ENCODE measurements at places on chromosomes 16 and 17.

- no peak for DNase-seq
Observed at GRCh38 chr16:12588510-12588909, 215.2 kb downstream of the CPPED1 start.

DNA sequence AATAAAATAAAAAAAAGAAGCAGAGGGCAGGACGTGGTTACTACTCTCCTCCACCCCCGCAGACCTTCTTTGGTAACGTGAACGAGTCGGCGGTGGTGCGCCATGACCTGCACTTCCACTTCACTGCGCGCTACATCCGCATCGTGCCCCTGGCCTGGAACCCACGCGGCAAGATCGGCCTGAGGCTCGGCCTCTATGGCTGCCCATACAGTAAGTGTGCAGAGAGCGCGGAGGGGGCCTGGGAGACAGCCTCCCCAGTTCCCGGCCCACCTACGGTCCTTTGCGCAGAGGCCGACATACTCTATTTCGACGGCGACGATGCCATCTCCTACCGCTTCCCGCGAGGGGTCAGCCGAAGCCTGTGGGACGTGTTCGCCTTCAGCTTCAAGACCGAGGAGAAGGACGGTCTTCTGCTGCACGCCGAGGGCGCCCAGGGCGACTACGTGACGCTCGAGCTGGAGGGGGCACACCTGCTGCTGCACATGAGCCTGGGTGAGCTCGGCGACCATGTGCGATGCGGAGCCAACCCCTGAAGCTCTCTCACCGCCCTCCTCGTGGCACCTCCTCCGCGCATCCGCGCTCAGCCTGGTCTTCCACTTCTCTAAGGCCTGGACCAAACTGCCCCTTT lies 2.7 kb downstream of the CNTNAP1 start:
- no peak for DNase-seq

GRCh38 chr16:3509470-3509928 lies 8.7 kb downstream of the CLUAP1 start:
- DNase-seq = no peak

- no peak for DNase-seq
Observed at GRCh38 chr17:73976676-73977521, 226.6 kb upstream of the RPL38 start.

DNA sequence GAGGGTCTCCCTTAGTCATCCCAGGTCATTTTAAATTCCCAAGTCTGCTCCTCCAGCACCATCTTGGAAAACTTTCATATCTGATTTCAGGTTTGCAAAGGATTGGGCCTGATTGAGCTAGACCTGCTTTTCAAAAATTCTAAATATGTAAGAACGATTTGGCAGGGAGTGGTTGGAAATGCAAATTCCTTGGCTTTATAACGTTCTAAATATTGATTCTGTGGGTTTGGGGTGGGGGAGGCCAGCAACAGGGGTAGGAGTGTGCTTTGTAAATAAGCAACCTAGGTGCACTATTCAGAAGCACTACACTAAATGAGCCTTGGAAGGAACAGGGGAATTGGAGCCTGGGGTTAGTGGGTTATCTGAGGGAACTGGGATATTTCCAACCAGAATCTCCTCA lies 47.9 kb downstream of the TMEM114 start:
- DNase-seq = no peak

DNA sequence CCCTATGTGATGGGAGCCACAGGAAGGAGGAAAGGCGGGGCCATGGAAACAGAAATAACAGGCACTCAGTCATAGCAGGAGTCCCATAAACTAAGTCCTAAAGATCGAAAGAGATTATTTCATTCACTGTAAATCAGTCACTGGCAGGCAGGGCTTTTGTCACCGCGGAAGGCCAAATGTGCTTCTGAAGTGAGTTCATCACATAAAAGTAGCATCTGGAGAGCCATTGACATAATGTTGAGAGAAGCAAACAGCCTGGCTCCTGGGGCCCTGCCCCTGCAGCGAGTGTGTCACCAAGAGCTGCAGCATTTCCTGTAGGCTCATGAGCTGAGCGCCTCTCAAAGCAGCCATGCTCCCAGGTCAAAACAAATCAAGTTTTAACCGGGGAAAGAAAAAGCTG lies 476.2 kb downstream of the HAPSTR1 start:
- DNase-seq = no peak

- no peak for DNase-seq
Observed at GRCh38 chr16:53323924-53324323, 110.3 kb upstream of the RBL2 start.

DNA sequence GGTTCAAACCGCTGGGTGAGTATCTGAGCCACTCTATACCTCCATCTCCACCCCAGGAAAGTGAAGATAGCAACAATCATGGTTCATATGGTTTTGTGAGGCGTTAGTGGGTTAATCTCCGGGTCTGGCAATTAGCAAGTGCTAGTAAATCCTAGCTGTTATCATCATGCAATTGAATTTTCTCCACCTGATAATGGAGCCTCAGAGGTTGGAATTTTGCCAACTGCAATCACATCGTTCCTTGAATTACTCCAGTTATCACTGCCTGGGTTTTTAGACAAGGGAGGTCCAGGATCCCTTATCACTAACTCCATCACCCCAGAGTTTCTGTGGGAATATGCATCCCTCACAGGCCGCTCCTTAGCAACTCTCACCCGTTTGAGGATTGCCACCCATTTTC lies 311.5 kb downstream of the RBFOX1 start:
- DNase-seq = no peak

DNA sequence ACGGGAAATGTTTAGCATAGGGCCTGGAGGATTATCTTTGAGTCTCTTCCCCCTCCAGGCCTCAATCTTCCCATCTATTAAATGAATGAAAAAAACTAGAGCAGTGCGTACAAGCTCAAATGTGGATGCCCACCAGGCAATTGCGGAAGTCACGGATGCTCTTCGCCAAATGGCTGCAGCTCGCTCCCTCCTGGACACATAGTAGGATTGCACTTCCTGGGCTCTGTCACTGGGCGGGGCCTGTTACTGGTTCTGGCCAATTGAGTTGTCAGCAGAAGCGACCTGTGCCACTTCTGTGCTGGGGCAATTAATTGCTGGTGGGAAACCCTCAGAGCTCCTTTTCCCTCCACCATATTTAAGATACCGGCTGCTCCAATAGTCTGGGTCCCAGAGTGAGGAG lies 168.2 kb upstream of the IRX6 start:
- no peak for DNase-seq

DNA sequence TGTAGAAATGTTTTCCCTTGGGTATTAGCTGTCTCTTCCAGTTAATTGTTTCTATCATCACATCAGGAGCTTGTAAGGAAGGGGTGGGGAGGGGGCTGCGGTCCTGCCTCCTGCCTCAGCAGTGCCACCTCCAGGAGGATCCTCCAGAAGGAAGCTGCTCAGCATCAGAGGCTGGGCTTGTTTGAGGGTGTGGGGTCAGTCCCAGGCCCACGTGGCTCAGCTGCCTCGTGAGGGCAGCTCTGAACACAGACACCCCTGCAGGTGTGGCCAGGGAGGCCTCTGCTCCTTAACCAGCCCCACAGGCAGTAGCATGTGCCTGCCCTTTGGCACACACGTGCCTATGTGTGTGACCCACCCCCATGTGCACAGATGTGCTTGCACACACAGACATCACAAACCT lies 46.3 kb downstream of the MRM1 start:
- no peak for DNase-seq

DNA sequence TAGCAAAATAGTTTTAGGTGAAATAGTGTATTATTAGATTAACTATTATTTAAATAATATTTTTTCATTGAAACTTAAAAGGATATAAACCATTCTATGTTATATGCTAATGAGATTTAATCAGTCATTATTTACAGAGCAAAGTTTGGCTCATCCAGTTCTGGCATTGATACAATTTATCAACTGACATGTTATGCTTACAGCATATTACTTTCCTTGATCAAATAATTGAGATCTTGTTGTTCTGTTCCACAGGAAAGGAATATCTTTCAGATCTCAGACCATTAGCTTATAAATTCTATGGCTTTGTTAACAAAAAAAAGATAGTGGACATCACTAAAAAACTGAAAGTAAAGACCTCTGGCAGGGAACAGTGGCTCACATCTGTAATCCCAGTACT lies 403.0 kb downstream of the ZFHX3 start:
- DNase-seq = no peak

GRCh38 chr17:49554694-49555494 lies 20.8 kb upstream of the NXPH3 start:
- DNase-seq = no peak

- DNase-seq = no peak
Observed at GRCh38 chr17:73802314-73802713, 158.1 kb upstream of the SDK2 start.

- no peak for DNase-seq
Observed at GRCh38 chr16:78957317-78958100, 643.0 kb downstream of the MAF start.

GRCh38 chr16:84751947-84752346 lies 52.1 kb downstream of the USP10 start:
- no peak for DNase-seq

- no peak for DNase-seq
Observed at GRCh38 chr16:58651965-58652348, 22.3 kb upstream of the CNOT1 start.

DNA sequence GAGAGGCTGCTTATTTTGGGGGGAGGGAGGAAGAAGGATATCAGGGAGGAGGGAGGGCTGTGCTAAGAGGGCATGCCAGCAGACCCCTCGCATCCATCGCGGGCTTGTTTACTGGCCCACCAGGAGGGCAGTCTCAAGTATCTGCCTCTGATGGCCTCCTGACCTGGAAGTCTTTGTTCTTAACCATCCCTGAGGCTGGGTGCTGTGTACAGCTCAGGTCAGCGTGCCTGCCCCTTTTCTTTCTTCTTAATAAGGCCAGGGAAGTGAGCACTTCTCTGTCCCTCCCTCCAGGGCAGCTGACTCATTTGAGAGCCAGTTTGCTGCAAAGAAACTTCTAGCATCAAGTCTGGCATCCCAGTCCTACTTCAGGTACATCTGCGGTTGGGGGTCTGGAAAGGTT lies 157.0 kb downstream of the CCDC182 start:
- DNase-seq = no peak

- DNase-seq = no peak
Observed at GRCh38 chr17:49471089-49471683, 23.9 kb upstream of the NGFR start.

GRCh38 chr17:35074711-35075707 lies 11.5 kb upstream of the RFFL start:
- DNase-seq = no peak

DNA sequence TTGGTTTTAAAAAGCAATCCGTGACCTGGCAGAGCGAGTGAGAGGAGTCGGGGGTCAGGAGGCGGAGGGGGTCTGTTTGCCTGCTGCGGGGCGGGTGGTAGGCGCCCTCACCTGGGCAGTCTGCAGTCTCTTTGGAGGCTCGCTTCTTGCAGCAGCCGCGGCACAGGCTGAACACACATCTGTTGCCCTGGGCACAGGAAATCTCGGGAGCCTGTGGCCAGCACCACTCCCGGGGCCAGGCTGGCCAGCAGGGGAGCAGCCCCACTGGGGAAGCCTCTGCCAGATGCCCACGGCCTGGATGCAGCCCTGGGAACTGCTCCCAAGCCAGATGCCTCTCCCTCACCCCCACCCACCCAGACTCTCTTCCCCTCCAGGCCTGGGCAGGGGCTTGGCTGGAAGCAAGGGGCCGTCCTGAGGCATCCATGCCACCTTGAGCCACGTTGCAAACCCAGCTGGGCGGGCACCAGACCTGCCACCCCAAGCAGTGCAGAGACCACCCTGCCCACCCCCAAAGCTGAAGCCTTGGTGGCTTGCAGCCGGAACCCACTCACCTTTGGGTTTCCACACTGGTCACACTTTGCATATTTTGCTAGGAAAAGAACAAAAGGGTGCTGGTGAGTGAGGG lies 6.6 kb downstream of the GPS1 start:
- DNase-seq = no peak

DNA sequence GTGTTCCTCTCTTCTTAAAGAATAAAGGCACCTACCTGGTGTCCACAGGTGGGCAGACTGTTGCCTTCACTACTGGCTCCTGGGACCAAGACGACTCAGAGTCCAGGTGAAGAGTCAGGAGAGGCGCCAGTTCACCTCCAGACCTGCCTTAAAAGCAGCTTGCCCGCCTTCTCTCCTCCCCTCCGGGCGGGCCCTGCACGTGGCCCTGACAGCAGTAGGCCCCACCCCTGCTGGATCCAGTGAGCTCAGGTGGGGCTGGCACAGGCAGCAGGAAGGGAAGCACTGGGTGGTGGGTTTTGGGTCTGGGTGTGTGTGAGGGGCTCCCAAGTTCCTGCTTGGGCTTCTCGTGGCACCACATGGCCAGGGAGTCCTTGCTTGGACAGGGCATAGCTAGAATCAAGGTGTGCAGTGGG lies at the start of gene TNS4:
Gene TNS4 (minus strand): TSS at position 125 of the 413 bp plus-strand sequence. CDS start 5,198 bp downstream, outside the sequence.
- no peak for DNase-seq

DNA sequence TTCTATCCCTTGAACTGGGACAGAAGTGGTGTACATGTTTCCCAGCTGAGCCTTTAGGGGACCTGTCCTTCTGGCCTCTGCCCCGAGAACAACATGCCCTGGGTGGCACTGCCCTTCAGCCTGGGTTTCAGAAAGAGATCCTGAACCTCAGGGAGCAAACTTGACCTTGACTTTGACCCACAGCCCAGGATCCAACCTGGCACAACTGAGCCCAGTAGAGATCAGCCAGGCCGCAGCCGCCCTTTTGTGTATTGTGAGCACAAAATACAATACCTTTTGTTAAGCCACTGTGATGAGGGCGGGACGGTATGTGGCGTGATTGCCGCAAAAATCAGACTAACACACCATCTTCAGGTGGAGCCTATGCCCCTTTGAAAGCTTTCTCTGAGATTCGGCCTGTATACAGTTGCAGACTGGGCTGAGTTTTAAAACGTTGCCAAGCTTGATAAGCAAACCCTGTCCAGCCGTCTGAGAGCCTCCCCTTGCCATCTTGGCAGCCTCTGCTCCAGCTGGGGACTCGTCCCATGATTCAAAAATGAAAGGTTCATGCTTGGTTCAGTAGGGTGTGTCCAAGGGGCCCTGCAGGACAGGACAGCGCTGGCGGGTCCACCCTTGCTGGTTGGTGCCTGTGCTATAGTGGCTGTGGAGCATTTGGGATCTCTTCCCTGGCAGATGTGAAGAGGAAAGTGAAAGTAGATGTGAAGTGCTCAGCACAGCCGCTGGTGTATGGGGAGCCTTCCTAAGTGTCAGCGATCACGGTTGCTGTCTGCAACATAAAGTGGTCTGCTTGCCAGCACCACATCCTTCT lies 40.3 kb downstream of the FOXL1 start:
- no peak for DNase-seq

GRCh38 chr16:1769402-1770300 lies 1.7 kb downstream of the NME3 start:
- no peak for DNase-seq

DNA sequence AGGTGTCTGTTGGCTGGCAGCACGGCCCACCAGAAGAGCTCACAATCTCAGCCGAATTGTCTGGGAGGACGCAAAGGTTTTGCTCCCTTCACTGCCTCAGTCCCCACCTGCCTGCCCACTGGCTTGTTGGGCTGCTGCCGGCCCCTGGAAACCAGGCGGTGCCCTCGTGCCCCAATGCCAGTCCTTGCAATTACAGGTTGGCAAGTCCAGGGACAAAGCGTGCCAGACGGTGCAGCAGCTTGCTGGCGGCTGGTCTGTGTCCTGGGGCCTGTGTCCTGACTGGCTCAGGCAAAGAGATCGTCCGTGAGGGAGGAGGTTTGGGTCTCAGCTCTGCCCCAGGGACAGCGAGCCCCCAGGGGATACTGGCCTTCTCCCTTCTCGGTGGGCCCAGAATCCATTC lies 24.6 kb upstream of the SPNS2 start:
- DNase-seq = no peak
